ENCODE measurements at places on chromosomes 7 and 10.

DNA sequence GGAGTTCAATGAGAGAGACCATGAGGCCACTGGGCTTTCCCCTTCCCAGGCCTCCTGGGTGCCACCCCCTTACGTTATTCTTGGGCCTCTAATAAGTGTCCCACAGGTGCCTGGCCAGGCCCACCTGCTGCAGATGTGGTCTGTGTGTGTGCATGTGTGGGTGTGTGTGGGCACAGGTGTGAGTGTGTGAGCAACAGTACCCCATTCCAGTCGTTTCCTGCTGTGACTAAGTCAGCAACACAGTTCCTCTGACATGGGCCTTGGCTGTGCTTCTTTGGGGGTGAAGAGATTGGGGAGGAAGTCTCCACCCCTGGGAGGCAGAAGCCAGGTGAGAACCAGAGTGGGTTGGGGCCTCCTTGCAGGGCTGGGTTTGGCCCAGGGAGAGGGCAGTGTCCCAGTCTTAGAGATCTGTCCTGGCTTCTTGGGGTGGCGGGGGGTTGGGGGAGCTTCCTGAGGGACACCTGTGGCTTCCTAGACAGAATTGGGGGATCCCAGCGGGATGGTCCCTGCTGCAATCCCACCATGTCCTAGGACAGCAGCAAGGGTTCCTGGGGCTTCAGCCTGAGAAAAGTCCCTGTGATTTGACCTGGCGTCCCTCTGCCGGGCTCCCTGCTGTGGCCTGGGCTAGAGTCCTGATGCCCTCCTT, 4.1 kb upstream of the PILRB start:
- DNase-seq, result no peak

DNA sequence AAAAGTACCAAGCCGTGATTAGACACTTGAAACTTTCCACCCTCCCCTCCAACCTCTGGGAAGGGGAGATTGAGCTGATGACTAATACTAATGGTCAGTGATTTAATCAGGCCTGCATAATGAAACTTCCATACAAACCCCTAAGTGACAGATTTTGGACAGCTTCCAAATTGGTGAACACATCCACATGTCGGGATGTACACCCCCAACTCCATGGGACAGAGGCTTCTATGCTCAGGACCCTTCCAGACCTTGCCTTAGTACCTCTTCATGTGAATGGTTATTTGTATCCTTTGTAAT, 4.8 kb downstream of the NUB1 start:
- no peak for DNase-seq

- peak; percentile 5 for DNase-seq
Observed at GRCh38 chr10:6200734-6201515, 1.8 kb upstream of the PFKFB3 start.

- no peak for DNase-seq
Observed at GRCh38 chr10:118635674-118636402, 40.4 kb upstream of the PRLHR start.

DNA sequence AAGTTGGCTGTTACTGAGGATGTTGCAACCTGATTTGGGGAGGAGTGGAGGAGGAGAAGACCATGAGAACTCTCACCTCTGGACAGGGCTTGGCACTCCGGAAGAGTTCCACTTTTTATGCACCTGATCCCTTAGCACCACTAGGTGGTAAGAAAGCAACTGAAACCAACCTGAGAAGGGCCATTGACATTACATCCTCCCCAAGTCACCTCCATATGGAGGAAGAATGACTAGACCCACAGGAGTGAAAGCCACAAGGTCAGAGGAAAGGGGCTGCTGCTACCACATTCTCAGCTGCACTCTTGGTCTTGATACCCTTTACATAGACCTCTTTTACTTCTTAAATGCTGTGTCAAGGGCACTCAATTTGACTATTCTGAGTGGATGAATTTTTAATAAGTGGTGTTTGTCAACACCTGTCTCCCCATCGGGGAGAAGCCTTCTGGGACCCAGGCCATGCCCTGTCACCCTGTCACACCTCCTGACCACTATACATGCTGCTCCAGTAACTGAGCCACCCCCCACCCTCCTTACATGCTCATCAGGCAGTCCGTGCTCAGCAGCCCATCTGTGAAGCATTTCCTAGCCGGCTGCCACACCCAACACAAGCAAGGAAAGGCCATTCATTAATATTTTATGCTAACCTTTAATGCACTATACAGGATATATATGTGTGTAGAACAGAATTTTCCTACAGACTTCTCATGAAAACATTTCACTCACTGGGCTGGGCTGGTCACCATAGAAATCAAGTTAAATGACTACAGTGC, 362.9 kb downstream of the GFRA1 start:
- no peak for DNase-seq

GRCh38 chr10:59493017-59493416, 130.7 kb upstream of the FAM13C start:
- no peak for DNase-seq

DNA sequence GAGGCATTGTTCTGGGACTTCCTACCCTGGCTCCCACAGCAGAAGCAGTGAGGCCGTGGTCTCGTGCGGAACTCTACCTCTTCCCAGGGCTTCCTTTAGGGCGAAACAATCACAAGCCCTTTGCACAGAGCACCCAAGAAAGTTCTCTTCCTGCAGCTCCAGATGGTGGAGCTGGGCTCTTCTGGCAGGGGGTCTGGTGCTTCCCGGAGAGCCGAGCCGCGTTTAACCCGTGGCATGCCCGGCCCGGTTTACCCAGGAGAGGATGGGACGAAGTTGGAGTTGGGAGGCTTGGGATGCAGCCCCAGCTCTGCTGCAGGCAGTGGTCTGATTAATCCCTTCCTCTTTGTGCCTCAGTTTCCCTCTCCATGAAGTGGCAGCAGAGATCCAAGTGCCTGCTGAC, 9.0 kb upstream of the ATP6V0E2 start:
- no peak for DNase-seq

Measured in stimulated activated CD8-positive, alpha-beta memory T cell treated with anti-CD3 and anti-CD28 coated beads, Interleukin-7, amount 100 ng/mL, for 1 hour (primary cell).